Stimulated activated CD8-positive, alpha-beta memory T cell treated with anti-CD3 and anti-CD28 coated beads, Interleukin-7, amount 100 ng/mL, for 1 hour (primary cell): ENCODE measurements at places on chromosomes 3 and 15.

GRCh38 chr15:78193731-78194567, 40.4 kb downstream of the ACSBG1 start:
- no peak for DNase-seq

DNA sequence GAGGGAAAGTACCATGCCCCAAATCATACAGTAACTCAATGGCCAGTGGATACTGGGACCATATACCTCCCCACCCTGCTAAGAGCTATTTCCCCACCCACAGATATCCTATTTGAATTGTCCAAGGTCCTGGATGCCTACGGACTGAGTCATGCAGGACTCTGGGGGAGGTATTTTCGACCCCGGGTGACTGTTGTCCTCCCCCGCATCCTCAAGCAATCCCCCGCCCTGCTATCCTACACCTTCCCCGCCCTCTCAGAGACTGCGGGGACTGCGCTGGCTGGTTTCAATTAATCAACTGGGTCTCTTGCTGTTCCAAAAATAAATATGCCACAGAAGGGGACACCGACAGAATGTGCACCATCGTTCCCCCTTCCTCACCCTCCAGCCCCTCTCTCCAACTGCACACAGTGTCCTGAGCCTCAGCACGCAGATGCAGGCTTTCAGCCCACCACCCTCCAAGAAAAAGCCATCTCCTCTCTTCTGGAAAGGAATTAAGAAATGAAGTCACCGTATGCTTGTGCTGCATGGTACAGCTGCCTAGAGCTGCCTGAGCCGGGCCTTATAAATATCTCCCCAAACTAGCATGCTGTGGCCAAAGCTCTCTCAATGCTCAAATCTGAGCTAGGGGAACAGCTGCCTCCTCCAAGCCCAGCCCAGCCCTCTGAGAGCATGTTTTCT, 8.1 kb downstream of the CAV3 start:
- no peak for DNase-seq

GRCh38 chr15:98422130-98422478, 226.2 kb upstream of the IGF1R start:
- DNase-seq, result no peak

GRCh38 chr3:112561484-112561733, 353 bp downstream of the ATG3 start:
- DNase-seq, result no peak

DNA sequence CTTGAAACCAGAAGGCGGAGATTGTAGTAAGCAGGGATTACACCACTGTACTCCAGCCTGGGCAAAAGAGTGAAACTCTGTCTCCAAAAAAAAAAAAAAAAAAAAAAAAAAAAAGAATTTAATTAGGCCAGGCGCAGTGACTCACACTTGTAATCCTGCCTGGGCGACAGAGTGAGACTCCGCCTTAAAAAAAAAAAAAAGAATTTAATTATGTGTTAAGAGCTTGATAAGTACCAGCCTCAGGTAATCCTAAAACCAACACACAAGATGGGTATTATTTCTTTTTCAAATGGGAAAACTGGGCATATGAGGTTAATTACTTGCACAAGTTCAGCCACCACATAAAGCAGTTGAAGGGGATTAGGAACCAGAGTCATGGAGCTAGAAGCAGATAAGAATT, 49.0 kb downstream of the PBRM1 start:
- DNase-seq, result no peak

- no peak for DNase-seq
These were observed 10.5 kb downstream of the FILIP1L start for GRCh38 chr3:100103558-100104441.

DNA sequence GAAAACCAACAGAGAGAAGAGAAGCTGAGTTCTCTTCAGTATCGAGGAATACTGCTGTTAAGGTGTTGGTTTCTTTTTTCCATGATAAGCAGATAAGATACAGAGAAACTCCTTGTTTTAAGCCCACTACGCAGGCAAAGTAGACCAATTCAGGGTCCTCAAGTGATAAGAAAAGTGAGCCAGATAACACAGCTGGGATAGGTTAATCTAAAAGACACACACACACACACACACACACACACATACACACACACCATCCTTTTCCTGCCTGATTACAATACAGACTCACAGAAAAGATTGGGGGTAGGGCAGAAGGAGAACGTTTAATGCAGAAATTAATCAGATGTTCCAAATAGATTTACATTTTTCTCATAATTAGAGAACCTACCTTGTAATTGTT, 6.5 kb upstream of the PHLDB2 start:
- DNase-seq, result no peak

- DNase-seq, result no peak
These were observed 227.6 kb downstream of the KLF13 start for GRCh38 chr15:31554261-31554660.

GRCh38 chr3:147409143-147410115, at the start of gene ZIC1:
TSS of gene ZIC1 (plus strand) at chr3:147409365. CDS start at chr3:147410113, 748 bp downstream.
- no peak for DNase-seq

GRCh38 chr15:34336991-34337556, 507 bp downstream of the SLC12A6 start:
- DNase-seq, result no peak
